Activated CD4-positive, alpha-beta T cell treated with anti-CD3 and anti-CD28 coated beads, Interleukin-2, Interleukin-6, amounts not matched to agents 100 ng/mL and 50 ng/mL, durations not matched to agents 16 hours and 8 hours (primary cell): ENCODE measurements at places on chromosomes 3 and 15.
A peak's percentile ranks its signal among the peaks of the same experiment; 100 is the strongest.

- DNase-seq, result no peak
These were observed 35.4 kb upstream of the XCR1 start for GRCh38 chr3:46062679-46063078.

DNA sequence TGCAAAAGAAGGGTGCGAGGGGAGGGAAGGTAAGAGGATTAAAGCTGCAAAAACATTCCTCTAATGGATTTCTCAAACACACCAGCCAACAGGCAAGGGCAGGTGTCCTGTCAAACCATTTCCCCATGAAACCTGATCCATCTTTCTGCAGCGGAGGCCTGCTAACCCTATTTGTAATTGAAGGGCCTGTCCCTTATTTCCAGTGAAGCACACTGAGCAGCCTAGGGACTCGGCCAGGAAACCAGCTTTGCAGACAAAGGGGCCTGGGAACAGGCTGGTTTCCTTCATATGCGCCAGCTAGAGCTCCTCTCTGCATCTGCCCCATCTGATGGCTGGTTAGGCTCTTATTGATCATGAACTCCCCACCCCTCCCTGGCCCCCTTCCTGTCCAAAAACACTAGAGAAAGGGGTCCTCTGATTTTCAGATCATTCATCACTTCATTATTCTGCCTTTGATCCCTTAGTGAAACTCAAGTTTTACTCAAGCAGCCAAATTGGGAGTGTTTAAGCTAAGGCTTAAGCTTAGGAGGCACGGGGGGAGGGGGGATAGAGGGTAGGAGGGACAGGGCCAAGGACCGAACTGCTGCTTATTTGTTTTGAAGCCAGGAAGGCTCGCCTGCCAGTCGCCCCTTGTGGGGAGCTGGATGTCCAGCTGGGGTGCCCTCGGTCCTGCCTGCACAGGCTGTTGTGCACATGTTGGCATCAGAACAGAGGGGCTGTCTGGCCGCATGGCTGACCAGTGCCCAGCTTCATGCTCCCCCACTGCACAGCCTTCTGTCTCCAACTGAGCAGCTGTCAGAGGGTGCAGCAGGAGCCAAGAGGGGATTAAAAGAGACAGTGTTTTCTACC, 53.1 kb downstream of the BOC start:
- DNase-seq, result no peak

GRCh38 chr15:75542386-75542797, 36.7 kb downstream of the PTPN9 start:
- no peak for DNase-seq

- no peak for DNase-seq
These were observed 104.0 kb upstream of the SLC6A6 start for GRCh38 chr3:14298442-14298841.

DNA sequence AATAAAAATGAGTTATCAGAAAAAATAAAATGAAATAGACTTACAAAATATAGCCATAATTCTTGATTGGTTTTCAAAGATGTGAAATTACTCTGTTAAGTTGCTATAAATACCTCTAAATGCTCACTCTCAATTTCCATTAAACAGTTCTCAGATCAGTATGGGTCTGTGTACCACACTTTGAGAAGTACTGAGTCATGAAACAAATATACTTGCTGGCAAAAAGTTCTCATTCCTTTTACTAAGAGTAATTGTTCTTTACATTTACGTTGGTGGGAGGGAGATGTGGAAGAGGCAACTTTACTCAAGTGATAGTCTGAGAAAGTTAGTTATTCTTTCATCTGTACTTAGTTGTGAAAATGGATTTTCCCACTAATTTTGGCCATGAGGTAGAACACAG, 96.3 kb downstream of the ZNF385D start:
- DNase-seq, result no peak

DNA sequence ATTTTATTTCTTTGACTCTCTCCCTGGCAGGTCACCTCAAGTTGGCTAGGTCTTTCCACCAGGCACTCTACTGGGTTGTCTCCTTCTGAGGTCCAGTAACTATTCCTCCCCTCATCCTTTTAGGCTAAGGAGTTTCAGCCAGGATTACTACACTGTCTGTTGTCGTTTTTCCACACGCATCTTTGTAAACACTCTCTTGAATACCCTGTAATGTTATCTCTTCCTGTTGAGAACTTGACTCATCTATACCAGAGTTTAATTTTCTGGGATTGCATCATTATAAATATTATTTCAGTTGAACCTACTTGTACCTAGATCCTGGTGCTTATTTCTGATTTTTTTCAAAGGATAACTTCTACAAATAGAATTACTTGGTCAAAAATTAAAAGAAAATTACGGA, 138.3 kb downstream of the SQOR start:
- no peak for DNase-seq

DNA sequence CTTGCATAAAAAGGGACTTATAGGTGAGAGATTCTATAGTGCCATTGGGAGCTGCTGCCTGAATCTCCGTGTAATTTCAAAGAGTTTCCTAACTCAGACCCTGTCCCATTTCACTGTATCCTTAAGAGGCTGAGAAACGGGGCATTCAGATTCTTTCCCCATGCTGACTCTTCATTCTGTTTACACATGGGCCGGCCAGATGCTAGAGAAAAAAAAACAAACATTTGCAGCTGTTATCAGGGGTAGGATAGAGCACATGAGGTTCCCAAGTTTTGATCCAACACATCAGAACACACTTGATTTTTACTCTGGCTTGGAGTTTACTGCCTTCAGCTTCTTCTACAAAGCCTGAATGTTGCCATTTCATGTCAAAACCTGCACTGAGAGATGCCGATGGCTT, 215.9 kb upstream of the TPRG1 start:
- no peak for DNase-seq

DNA sequence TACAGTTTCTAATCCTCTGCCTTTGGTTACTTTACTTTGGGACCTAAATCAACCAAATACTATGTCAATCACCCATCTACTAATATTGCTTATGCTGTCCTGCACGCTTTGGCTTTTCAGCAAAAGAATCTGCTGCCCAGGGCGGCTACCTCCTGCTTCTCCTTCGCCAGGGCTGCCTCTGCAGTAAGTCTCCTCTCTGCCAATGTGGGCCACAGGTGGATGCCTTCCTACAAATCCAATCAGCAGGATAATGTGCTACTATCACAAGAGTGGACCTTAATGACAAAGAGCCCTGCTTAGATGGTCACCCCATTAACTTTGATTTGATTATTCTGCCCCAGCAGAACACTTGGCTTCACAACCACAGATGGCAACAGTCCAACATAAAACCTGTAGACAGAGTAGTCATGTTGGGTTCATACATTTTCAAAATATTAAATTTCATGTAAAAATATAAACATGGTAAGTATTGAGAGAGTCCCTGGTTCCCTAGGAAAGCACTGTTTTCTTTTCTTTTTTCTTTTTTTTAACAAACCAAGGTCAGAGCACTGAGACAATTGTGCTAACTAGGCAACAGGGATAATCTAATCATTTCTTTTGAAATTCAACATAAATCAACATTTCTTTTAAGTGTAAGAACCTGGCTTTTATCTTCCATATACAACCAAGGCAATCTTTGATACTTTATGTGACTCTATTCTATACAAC, 298.3 kb downstream of the ZBTB20 start:
- DNase-seq, result no peak

GRCh38 chr3:117572786-117573185, 863.2 kb downstream of the TUSC7 start:
- DNase-seq, result no peak

DNA sequence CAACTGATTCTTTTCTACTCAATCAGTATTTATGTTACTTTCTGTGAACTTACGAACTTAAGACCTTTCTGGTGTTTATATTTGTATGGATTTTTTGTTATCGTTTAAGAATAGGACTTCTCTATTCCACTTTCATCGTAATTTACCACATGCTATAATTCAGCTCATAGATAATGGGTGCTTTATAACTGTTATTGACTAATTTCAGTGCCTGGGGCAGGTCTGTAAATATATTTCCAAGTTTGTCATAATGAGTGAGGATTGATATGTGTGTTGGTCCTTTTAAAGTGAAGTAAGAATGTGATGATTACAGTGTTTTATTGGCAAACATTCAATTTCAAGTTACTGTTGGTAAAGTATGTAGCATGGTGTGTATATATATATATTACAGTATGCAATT, 1.8 kb upstream of the NAALADL2 start:
- no peak for DNase-seq

DNA sequence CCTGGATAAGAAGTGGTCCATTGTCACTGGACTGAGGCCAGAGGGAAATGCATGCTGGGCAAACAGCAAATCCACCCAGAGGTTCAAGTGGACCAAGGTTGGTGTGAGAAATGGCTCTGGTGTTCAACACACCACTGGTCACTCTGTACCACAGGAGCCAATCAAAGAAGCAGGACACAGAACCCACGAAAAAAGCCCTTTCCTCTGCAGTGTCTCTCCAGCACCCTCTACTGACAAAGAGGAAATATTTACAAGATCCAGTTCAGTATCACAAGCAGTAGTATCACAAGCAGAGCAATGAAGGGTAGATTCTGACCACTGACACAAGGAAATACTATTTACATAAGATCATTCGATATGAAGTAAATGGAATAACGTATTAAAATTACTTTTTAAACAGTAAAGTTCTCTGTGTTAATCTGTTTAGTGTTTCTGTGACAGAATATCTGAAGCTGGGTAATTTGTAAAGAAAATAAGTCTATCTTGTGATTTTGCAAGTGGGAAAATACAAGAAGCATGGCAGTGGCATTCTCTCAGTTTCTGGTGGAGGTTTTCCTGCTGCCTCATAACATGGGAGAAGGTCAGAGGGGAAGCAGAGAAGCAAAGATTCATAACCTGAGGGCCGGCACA, 390.7 kb downstream of the EFHB start:
- peak; percentile 3 for DNase-seq

- DNase-seq, result no peak
These were observed 145.9 kb downstream of the RORA start for GRCh38 chr15:61083081-61083787.

DNA sequence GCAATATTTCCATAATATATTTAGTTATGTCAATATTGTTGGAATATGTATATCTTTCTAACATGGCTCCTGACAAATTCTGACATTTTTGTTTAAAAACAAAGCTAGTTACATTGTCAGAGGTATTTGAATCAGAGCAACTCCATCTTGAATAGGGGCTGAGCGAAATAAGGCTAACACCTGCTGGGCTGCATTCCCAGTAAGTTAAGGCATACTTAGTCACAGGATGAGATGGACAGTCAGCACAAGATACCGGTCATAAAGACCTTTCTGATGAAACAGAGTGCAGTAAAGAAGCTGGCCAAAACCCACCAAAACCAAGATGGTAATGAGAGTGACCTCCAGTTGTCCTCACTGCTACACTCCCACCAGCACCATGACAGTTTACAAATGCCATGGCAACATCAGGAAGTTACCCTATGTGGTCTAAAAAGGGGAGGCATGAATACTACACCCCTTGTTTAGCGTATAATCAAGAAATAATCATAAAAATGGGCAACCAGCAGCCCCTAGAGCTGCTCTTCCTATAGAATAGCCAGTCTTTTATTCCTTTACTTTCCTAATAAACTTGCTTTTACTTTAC, 30.4 kb downstream of the RPL22L1 start:
- no peak for DNase-seq

DNA sequence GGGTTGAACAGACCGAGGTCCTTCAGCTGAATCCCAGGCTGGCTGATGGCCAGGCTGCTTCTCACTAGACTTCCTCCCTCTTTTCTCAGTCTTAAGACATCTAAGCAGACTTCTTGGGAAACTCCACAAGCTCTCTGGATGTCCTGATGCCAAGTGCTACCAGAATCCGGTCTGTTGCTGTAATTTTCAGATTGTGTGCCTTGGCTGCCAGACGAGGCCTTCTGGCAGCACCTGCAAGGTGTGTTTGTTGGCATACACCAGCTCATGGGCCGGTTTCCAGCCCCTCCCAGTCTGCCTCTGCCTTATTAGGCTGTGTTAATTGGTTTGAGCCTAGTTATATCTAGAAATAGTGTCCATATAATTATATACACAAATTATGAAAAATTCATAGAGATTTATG, 120.6 kb downstream of the TNIK start:
- DNase-seq, result no peak

- DNase-seq, result peak; percentile 74
These were observed 407.2 kb upstream of the TGFBR2 start for GRCh38 chr3:30199096-30199759.

DNA sequence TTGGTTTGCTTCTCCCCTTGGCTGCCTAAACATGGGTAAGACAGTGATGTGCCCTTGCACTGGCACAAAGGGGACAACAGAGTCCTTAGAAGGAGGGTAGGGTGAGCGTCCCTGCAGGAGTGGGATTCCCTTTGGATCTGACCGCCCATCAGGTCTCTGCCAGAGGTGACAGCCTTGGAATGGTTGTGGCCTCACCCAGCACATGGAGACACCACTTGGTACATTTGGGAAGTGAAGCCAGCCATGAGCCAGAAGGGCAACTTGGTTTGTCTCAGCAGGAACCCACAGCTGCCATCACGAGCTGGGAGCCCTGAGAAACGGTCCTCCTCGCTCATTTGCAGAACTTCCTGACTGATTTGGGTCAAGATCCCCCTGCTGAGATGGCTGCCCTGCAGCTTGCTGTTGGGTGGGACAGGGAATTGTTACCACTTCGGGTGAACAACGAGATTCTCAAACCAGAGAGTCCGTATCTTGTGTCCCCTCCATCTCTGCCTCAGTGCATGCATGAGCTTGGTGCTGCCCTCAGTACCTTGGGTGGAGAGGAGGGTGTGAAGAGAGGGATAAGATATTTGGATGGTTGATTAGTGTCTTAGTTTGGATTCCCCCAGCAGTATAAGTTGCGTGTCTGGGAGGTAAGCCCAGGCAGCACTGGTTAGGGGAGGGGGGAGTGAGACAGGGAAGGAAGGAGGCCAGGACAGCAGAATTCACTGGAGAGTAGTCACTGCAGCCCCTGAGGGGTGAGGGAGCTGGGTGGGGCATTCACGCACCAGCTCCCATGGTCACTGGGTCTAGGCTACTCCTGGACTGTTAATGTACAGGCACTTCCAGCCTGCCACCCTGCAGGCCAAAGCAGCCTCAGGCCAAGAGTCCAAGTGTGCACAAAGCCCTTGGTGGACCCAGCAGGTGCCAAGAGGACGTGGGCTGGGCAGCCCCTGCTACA, 168.8 kb upstream of the TOPAZ1 start:
- no peak for DNase-seq

- no peak for DNase-seq
These were observed 92.7 kb downstream of the UACA start for GRCh38 chr15:70670680-70671079.

DNA sequence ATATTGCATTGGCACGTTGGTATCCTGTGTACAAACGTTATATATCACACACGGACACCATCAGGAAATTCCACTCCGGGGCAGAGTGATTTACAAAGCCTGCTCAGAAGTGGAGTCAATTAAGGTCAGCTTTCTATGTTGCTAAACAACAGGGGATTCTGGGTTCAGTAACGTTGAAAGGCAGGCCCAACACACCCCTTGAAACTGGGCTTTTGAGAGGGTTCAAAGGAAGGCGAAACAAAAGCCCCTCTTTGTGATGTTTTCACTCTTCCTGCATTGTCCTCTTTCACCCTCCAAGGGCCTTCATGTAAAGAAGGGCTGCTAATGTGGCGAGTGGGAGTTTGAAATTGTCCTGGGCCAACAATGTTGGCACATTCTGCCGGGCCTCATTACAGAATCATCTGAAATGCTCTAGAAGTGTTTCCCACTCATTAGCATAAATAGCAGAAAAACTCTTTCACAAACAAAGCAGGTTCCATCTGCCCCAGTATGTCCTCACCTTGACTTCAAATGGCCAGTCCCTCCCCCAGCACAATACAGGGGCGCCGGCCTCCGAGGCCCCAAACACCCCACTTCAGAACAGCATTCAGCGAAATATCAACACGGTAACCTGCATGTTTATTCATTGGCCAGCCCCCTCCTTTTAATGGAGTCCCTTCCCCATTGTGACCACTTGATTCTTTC, 76.4 kb downstream of the HES1 start:
- DNase-seq, result no peak

- DNase-seq, result no peak
These were observed 19.8 kb upstream of the TM4SF4 start for GRCh38 chr3:149454746-149455145.
